ENCODE measurements at places on chromosomes 13 and 19. TPM values are rescaled to one million over a fixed set of nuclear protein-coding genes. Genes with fewer than 3 reads are reported as not detected.
A peak's percentile ranks its signal among the peaks of the same experiment; 100 is the strongest.

DMPK gene
- total RNA-seq, result 42.7 TPM

THOP1 gene
- 165 TPM for total RNA-seq

C13orf46 gene
- 0.37 TPM for total RNA-seq

DNA sequence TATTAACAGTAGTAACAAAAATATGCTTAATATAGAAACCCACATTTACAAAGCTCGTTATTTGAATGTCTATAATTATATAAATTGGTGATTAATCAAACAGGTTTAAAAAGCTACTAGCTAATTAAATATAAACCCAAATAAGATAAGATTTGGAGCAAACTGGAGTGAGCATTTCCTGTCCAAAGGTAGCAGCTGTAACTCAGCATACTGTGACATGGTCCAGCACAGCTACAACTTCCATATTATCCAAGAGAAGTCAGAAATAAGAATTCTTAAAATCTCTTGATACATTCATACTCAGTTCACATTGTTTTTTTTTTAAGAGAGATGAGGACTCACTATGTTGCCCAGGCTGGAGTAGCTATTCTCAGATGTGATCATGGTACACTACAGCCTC is 8.5 kb downstream of the MTRF1 start:
- no peak overlapping the region for H3K4me3 ChIP-seq
- no peaks in the 10 kb centered on the region for H3K27me3 ChIP-seq
- no peak overlapping the region for H3K27ac ChIP-seq
- no peaks in the 10 kb centered on the region for H3K4me1 ChIP-seq
- DNase-seq, result no peak

DNA sequence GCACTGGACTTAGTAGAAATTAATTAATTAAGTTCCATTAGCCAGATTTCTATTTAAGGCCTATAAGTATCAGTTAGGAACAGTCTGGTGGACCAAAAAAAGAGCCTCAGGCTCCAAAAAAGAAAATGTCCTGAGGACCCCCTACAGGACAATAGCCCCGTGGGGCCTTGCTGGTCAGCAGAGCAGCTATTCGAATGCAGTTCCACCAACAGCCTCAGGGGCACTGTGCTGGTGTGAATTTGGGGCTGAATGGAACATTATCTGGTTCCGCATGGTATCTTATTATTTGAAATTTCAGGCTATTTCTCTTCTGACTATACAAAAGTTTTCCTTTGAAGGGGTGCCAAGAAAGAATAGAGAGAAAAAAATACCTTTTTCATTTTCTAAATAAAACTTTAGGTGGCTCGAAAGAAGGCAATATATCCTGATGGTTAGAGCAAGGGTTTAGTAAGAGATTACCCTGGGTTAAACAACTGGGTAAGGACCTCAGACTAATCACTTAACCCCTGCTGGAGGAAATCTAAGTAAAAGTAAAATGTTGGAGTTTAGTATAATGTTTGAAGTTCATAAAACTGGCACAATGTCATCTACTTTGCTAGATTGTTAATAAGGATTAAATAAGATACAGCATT is 147.2 kb downstream of the MIPEP start:
- peak; percentile 64 for DNase-seq
- 0 out of 2 replicates have a peak, but pooled peaks cover 3% of the 10 kb centered on the region for H3K36me3 ChIP-seq
- no peak overlapping the region for H3K27ac ChIP-seq
- peaks cover 3% of the 10 kb centered on the region for H3K4me1 ChIP-seq

GRCh38 chr13:109744512-109745051 is 41.8 kb downstream of the IRS2 start:
- no peaks in the 10 kb centered on the region for H3K27me3 ChIP-seq
- H3K4me3 ChIP-seq, result no peak overlapping the region
- H3K27ac ChIP-seq, result peak overlapping the region; percentile 73
- DNase-seq, result no peak
- no peaks in the 10 kb centered on the region for H3K36me3 ChIP-seq
- H3K4me1 ChIP-seq, result peaks cover 24% of the 10 kb centered on the region

DNA sequence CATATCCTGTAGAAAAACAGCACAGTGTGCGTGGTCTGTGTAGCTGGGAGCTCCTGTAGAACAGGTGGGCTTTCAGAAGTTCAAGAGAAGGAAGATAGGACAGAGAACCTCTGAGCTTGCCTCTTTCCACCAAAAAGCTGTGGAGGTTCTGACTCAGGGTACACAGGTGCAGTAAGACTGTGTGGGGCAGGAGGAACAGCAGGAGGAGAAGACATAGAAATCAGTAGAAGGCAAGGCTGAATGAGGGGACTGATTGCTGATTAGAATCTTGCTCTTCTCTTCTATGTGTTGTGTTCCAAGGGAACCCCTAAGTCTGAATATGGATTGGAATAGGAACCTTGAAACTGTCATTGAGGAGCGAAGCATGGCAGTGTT is 122.7 kb downstream of the AKAP11 start:
- no peak overlapping the region for H3K27ac ChIP-seq
- no peak overlapping the region for H3K4me3 ChIP-seq
- H3K27me3 ChIP-seq, result no peaks in the 10 kb centered on the region

DNA sequence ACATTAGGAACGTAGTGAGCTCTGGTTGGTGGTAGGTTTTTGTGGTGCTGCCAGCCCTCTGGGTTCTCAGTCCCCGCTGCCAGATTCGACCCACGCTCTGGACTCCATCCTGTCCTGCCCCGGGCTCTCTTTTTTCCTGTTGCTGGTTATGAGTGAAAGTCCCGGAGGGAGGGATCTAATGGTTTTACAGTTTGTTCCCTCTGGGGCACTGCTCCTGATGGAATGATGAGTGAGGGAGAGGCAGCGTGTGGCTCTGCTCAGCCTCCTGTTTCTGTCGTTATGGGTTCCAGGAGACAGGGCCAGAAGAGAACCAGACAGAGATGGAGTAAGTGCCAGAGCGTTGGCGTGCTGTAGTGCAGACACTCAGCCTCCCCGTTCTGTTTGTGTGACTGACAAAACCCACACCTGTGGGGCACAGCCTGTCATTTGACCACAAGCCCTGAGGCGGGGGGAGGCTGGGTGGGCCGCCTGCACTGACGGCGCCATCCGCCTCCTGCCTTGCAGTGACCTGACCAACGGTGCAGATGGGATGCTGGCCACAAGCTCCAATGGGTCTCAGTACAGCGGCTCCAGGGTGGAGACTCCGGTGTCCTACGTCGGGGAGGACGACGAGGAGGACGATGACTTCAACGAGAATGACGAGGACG is 18.3 kb downstream of the ATP4B start:
- no peak overlapping the region for H3K4me3 ChIP-seq
- H3K4me1 ChIP-seq, result no peaks in the 10 kb centered on the region
- peaks cover 78% of the 10 kb centered on the region for H3K36me3 ChIP-seq
- no peak overlapping the region for H3K27ac ChIP-seq

GRCh38 chr19:6103217-6103644 is 7.1 kb downstream of the RFX2 start:
- no peak for DNase-seq
- peaks cover 29% of the 10 kb centered on the region for H3K27me3 ChIP-seq
- no peaks in the 10 kb centered on the region for H3K36me3 ChIP-seq
- H3K4me1 ChIP-seq, result peaks cover 9% of the 10 kb centered on the region

- no peak overlapping the region for H3K4me3 ChIP-seq
- no peak for DNase-seq
- H3K27me3 ChIP-seq, result no peaks in the 10 kb centered on the region
- H3K4me1 ChIP-seq, result no peaks in the 10 kb centered on the region
- H3K36me3 ChIP-seq, result no peaks in the 10 kb centered on the region
- no peak overlapping the region for H3K27ac ChIP-seq
These were observed 225.0 kb downstream of the FGF14 start for GRCh38 chr13:102176846-102177245.

- no peak overlapping the region for H3K27ac ChIP-seq
- no peak for DNase-seq
- peak overlapping the region; percentile 62 for H3K4me3 ChIP-seq
These were observed 1.8 kb downstream of the SHISA7 start for GRCh38 chr19:55441319-55441691.

DNA sequence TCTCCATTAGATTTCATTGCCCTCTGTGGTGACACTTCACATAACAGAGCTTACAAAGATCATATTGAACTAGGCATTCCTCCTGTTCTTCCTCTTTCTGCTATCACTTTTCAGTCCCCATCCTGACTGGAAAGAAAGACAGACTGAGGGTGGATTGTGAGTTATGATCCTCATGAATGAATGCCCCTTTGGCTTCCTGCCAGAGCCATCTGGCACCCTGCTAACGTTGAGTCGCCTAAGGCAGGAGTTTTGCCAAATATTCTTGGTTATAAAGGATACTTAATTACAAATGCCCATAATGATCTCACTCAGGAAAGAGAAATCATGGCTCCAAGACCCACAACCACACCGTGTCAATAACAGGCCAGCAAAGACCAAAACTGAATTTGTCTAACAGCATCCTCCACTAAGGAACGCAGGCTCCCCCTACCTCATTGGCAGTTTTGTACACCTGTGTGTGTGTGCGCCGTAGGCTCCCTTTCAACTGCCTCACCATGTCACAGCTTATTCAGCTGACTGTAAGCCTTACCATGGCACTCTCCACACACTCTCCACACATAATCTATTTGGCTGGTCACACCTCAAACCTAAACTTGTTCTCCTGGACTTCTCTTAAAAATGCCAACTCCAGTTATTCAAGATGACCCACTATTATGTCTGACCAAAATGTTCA is 15.5 kb downstream of the ZNF211 start:
- no peaks in the 10 kb centered on the region for H3K36me3 ChIP-seq
- no peak for DNase-seq
- peaks cover 14% of the 10 kb centered on the region for H3K4me1 ChIP-seq
- H3K27ac ChIP-seq, result no peak overlapping the region
- H3K4me3 ChIP-seq, result no peak overlapping the region
- peaks cover 9% of the 10 kb centered on the region for H3K27me3 ChIP-seq

DNA sequence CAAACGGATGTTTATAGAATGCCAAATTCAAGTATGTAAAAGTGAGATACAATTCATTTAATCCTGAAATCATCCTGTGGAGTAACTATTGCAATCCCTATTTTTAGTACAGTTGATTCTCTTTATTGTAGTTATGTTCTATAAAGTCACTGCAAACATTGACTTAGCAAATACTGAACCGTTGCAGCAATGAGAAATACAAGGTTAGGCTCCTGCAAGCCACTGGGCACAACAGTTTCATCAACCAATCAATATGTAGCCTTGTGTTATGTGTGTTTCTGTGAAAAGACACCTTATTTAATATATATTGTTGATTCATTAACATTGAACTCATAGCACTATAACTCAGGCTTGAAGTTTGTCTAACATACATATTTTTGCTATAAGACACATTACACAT is 174.4 kb downstream of the DCT start:
- no peak overlapping the region for H3K4me3 ChIP-seq
- DNase-seq, result no peak
- peaks cover 38% of the 10 kb centered on the region for H3K4me1 ChIP-seq
- H3K27me3 ChIP-seq, result no peaks in the 10 kb centered on the region

GRCh38 chr13:45280751-45281634 is 60.0 kb downstream of the TPT1 start:
- H3K4me3 ChIP-seq, result no peak overlapping the region
- no peaks in the 10 kb centered on the region for H3K27me3 ChIP-seq
- DNase-seq, result peak; percentile 71
- peaks cover 6% of the 10 kb centered on the region for H3K4me1 ChIP-seq
- H3K27ac ChIP-seq, result peak overlapping the region; percentile 18
- peaks cover 16% of the 10 kb centered on the region for H3K36me3 ChIP-seq

GRCh38 chr13:113654591-113655345 is 3.2 kb downstream of the ATP4B start:
- no peaks in the 10 kb centered on the region for H3K36me3 ChIP-seq
- peak; percentile 6 for DNase-seq
- H3K4me1 ChIP-seq, result no peaks in the 10 kb centered on the region

DNA sequence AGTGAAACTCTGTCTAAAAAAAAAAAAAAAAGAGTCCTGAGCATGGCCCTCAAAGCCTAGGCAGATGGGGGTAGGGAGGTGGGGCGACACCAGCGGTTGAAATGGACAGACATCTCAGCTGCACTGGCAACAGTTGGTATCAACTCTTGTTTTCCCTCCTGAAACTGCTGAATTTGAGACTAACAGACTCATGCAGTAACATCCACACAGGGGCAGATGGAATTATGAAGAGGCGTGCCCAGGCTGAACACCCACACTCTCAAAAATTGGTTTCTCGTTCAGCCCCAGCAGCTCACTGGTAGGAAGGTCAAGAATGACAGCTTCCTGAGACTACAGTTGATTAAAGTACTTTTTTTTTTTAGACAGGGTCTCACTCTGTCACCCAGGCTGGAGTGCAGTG is 24.1 kb downstream of the PBX4 start:
- no peak overlapping the region for H3K27ac ChIP-seq
- no peaks in the 10 kb centered on the region for H3K36me3 ChIP-seq
- no peak for DNase-seq

- H3K27me3 ChIP-seq, result no peaks in the 10 kb centered on the region
- peaks cover 4% of the 10 kb centered on the region for H3K36me3 ChIP-seq
- DNase-seq, result no peak
These were observed 258.4 kb upstream of the SLC10A2 start for GRCh38 chr13:103324641-103325040.

GRCh38 chr19:30047432-30047831 is 105.4 kb downstream of the URI1 start:
- DNase-seq, result no peak
- no peak overlapping the region for H3K4me3 ChIP-seq
- no peaks in the 10 kb centered on the region for H3K27me3 ChIP-seq
- H3K36me3 ChIP-seq, result no peaks in the 10 kb centered on the region
- no peak overlapping the region for H3K27ac ChIP-seq

DNA sequence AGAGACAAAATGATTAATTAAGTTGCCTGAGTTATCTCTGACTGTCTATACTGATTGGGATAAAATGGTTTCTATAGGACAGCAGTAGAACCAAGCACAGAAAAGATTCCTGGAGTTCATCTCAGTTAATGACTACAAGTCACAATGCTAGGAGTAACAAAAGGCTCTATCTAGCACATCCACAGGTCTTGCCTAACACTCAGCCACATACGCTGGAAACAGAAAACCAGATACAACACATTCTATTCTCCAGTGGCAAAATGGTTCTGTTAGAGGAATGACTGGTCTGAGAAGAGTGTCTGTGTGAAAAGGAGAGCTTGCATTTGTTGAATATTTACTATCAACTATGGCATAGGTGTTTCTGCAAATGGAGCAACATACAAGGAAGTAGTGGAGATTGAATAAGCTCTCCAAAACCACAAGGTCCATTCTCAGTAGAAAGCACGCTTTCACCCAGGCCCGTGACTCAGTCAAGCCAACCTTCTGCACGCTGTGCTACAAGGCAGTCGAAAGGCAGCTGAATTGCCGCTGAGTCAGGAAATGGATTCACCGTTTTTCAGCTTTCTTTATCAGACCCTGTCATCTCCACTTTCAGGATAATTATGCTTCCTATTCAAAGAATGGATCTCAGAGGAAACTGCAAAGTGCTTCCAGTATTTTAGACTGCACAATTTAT is 761.5 kb downstream of the EFNB2 start:
- H3K27me3 ChIP-seq, result no peaks in the 10 kb centered on the region
- H3K36me3 ChIP-seq, result no peaks in the 10 kb centered on the region
- H3K4me1 ChIP-seq, result peaks cover 31% of the 10 kb centered on the region
